ENCODE measurements at places on chromosomes 6 and 20.

DNA sequence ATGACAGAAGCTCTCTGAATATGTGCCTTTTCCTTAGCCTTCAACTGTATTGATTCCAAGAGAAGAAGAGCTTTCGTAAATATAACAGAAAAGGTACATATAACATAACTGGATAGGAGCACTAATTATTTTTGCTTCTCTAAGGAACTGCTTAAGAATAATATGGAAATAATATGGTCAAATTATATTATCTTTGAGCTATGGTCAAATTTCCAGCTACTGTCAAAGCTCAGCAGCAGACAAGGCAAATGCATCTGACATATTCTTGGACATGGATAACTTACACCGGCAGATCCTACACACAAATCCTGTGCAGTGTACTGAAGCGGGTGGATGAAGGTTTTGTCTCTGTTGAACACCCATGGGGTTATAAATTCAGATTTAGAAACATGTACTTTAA lies 150.6 kb downstream of the HIVEP2 start:
- no peak for DNase-seq

GRCh38 chr6:165846123-165846966 lies 183.3 kb upstream of the PDE10A start:
- DNase-seq, result no peak

GRCh38 chr6:1613346-1613687 lies 3.6 kb downstream of the FOXC1 start:
- no peak for DNase-seq

GRCh38 chr20:34043025-34043424 lies 49.3 kb downstream of the RALY start:
- DNase-seq, result no peak

DNA sequence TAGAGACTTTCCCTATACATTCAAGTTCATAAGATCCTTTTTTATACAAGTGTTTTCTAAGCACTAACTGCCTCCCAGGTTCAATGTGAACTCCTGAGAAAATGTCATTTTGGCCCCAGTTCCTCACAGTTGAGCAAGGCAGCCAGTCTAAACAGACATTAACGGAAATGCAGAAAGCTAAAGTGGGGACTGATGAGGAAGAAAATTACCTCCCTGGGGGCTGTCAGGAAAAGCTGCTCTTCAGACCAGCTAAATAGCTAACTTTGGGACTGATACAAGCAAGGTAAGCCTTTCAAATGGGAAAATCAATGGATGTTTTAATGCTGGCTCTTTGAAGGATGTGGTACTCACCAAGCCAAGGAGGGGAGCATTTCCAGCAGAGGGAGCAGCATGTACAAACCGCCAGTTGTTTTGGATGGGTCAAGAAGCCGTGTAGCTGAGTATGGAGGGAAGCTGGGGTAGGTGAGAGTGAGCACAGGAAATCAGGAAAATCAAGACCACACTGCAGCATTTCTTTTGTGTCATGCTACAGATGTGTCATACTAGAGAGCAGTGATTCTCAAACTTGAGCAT lies 180.8 kb upstream of the CHD6 start:
- DNase-seq, result no peak

DNA sequence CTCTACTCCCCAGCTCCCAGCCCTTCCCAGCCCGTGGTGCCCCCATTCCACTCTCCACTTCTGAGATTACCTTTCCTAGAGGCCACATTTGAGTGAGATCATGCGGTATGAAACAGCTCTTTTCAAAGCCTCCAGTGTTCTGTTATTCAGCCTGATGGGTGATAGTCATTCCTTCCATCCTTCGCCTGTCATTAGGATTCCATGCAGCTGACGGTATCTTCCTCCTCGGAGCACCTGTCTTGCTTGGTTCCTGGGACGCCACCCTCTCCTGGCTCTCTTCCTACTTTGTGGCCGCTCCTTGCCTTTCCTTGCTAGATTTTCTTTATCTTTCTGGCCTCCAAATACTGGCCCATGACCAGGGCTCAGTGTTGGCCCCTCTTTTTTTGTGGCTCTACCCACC lies 137.0 kb downstream of the ARID1B start:
- DNase-seq, result no peak

- no peak for DNase-seq
Observed at GRCh38 chr20:62246872-62247652, 8.7 kb downstream of the OSBPL2 start.

GRCh38 chr20:50506270-50506579 lies 4.0 kb upstream of the PTPN1 start:
- no peak for DNase-seq

- no peak for DNase-seq
Observed at GRCh38 chr6:72946774-72947173, 278.5 kb downstream of the KHDC1L start.

- DNase-seq, result no peak
Observed at GRCh38 chr6:65199121-65199520, 507.9 kb downstream of the EYS start.

- no peak for DNase-seq
Observed at GRCh38 chr6:100160930-100161329, 166.9 kb upstream of the MCHR2 start.

DNA sequence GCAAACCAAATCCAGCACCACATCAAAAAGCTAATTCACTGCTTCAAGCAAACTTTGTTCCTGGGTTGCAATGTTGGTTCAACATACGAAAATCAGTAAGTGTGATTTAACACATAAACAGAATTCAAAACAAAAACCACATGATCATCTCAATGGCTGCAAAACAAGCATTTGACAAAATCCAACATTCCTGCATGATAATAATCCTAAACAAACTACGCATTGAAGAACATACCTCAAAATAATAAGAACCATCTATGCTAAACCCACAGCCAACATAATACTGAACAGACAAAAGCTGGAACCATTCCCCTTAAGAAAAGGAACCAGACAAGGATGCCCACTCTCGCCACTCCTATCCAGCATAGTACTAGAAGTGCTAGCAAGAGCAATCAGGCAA lies 49.9 kb downstream of the RNGTT start:
- DNase-seq, result no peak

DNA sequence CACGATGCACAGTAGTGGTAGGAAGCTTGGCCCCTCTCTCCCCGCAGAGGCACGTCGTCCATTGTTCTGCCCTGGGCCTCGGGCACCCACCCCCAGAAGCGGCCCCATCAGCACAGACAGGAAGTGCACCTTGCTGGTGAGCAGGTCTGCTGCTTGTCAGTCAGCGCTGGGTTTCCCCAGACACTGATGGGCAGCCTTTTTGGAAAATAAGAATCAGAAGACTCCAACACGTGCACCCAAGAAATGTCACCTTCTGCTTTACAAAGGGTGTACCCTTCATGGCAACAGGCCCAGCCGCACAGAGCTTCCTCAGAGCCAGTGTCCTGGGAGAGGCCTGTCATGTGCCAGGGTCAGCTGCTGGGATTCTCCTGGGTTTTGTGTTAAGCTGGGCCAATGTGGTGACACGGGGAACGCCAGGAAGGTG lies 34.7 kb upstream of the IRF4 start:
- no peak for DNase-seq
